CD4-positive, alpha-beta memory T cell (primary cell): ENCODE measurements at places on chromosomes 16 and 17. TPM values are rescaled to one million over a fixed set of nuclear protein-coding genes. Genes with fewer than 3 reads are reported as not detected.
A peak's percentile ranks its signal among the peaks of the same experiment; 100 is the strongest.

Gene ACACA
- polyA plus RNA-seq = 4.8 TPM

DNA sequence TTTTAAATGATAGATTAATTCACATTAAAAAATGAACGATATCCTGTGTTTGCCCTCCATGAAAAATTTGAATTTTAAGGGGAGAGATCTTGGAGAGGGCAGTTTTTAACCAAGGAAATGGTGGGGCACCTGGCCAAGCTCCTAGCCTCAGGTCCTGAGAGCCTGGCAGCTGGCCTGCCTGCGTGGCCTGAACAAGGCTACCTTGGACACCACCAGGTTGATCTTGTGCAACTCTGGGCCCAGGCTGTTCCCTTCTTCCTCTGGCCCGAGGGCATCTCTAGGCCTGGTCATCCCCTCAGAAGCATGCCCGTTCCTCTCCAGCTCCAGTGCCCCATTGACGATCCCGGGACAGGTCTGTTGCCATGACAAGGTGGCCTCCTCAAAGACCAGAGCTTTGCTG is 33.4 kb upstream of the LONP2 start:
- DNase-seq = no peak

- DNase-seq = no peak
Observed at GRCh38 chr16:12573300-12573699, 230.4 kb downstream of the CPPED1 start.

Gene LRRC37A3
- polyA plus RNA-seq = 0.60 TPM

DNA sequence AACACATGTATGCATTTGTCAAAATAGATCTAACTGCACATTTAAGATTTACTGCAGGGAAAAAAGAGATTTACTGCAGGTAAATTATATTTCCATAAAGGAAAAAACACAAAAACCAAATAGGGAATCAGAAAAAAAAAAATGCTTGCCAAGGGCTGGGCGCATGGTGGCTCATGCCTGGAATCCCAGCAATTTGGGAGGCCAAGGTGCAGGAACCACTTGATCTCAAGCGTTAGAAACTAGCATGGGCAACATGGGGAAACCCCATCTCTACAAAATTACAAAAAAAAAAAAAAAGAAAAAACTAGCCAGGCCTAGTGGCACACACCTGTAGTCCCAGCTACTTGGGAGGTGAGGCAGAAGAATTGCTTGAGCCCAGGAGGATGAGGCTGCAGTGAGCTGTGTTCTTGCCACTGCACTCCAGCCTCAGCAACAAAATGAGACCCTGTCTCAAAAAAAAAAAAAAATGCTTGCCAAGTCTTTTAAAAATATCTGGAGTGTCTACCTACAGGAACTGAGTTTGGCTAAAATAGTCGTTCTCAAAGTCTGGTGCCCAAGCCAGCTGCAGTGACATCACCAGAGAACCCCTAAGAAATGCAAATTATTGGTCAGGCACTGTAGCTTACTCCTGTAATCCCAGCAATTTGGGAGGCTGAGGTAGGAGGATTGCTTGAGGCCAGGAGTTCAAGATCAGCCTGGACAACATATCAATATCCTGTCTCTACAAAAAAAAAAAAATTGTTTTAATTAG is 17.5 kb downstream of the TRIM25 start:
- no peak for DNase-seq

DNA sequence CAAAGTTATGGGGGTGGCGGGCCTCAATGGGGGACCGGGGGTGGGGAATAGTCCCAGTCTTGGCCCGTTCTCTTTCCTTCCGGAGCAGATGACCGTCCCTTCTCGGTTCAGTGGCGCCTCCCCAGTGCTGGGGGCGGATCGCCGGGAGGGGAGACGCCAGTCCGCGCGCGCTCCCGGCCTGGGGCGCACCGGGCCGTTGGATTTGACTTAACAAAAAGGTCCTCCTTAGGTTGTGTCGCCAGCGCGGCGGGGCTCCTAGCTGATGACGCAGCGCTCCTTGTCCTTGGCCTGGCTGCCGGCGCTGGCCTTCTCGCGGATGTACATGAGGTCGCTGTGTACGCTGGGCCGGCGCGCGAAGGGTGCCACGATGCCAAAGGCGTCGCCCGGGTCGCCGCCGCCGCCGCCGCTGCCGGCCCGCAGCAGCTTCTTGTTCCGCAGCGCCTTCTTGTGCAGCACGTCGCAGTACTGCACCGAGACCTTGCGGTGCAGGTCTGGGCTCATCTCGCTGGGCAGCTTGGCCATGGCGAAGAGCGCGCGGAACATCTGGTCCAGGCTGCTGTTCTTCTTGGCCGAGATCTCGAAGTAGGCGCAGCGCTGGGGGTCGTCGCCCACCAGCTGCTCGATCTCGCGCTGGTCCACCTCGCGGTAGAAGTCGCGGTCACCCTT is 1.2 kb downstream of the RASD1 start:
- DNase-seq = no peak

DNA sequence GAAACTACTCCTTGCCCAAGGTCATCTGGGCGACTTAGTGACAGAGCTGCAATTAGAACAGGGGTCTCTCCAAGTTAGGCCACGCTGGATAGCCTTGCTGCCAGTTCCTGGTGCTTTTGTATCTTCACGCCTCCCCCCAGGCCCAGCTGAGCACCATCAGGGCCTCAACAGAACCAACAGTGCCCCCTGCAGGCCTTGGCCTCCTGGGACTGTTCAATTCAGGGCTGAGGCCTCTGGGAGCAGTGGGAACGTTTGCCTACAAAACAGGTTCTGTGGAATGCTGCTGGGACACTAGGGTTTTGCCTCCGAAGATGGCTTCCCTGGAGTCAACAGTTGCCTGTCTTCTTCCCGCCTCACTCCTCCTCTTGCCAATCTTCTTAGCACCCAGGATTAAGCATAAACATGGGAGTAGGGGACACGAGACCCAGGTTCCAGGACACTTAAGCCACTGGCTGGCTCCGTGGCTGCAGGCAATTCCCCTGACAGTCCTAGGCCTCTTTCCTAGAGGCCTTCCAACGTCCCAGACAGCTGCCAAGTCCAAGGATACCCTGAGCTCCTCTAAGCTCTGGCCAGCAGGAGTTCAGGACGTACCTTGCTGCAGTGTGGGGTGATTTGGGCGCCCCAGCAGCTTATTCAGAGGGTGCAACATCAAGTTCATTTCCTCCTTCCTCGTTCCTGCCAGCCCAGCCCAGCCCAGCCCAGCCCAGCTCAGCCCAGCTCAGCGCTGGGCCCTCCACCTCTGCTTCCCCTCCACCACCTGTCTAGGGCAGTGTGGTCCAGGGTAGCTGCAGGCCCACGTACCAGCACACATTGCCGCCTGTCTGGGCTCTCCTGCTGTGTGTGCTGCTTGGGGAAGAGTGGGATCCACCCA is 246.6 kb upstream of the RPL38 start:
- DNase-seq = peak; percentile 38

DNA sequence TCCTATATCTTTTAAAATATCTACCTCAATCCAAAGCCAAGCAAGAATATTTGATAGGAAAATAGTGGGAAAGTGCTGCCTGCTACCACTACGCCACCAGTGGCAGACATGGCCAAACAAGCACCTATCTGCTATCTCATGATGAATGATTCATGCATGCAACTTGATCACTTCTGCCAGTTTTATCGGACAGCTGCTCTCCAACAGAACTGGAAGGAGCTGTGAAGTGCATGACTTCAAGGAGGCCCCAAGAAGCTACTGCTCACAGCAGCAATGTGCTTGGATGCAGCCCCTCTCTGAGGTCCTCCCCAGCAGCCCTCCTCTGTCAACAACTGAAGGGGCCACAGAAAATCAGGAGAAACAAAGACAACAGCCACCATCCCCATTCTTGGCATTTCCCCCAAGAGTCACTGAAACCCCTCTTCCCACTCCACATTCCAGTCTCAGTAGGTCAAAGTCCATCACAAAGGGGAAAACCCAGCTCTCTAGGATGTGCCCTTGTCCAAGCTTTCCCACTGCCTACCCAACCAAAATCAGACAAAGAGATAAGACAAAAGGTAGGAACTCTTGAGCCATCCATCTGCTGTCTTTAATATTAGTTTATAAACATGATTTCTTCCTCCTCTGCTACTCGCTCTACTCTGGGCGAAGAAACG is 215.3 kb downstream of the C16orf78 start:
- no peak for DNase-seq

Gene IRX3
- polyA plus RNA-seq = not detected

Gene SMIM22
- polyA plus RNA-seq = not detected

GRCh38 chr17:50076591-50077235 is 18.4 kb upstream of the PDK2 start:
- no peak for DNase-seq
